Cortex of kidney (tissue), 1 donor: ENCODE measurements at places on chromosomes 3 and 15.

DNA sequence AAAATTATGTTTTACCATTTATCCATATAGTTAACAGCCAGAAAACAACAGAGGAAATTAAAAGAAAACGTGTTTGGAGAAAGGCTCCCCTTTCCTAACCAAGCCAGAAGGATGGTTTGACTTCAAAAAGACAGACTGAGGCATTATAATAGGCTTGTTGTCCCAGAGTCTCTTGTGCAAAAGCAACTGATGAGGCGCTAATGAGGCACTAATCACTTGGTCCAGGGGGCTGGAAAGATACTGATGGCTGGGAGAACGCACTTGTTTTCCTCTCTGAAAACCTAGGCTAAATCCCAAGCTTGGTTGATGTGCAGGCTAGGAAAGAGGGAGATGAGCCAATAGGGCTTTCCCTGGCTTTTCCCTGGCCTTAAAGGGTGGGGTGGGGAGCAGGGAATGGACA lies 389.6 kb downstream of the NTRK3 start:
- DNase-seq, result no peak

GRCh38 chr3:61571516-61572336 lies 10.4 kb downstream of the PTPRG start:
- DNase-seq, result no peak

DNA sequence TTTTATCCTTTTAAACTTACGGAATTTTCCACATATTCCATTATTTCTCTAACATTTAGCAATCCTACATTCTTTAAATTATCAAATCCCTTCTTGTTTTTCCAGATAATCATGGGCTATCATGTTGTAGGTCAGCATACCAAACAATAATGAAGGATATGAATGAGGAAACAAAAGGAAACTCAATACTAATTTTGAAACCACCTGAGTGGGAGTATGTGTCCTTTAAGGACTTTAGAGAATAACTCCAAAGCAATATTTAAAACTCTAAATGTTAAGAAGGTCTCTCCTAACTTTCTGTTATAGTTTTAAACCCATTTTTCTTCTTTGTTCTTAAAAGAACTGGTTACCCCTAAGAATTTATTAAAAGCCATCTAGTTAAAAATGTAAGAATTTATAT lies 43.0 kb downstream of the TP53BP1 start:
- no peak for DNase-seq

GRCh38 chr3:15458212-15458780 lies 30.9 kb downstream of the EAF1 start:
- no peak for DNase-seq

DNA sequence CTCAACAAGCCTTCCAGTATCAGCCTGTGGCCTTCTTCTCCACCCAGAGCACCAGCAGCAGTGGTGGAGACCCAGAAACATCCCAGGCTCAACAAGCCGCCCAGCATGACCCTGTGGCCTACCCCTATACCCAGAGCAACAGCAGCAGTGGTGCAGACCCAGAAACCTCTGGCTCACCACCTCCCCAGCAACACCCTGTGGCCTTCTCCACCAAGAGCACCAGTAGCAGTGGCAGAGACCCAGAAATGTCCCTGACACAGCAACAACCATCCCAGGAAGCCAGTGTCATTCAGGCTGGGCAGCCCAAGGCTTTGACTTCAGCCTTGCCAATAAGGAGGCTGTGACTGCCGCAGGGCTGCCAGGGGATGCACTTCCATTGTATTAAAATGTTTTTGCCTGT lies 16.3 kb upstream of the EMC3 start:
- DNase-seq, result no peak

DNA sequence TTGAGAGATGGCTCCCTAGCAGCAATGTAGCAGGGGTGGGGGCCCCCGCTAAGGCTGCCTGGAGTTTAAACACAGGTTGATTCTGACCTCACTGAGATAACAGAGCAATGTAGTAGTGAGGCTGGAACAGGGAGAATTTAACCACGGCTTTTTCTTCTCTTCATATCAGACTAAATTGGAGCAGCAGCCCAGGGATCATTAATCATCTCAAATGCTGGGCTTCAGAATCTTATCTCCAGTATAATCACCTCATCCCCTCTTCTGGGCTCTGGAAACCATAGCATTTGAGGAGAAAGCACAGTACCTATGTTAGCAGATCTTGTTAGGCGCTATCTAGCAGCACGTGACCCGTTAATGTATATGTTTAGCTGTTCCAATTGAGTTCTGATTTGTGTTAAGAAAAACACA lies 25.4 kb upstream of the DET1 start:
- DNase-seq, result no peak

DNA sequence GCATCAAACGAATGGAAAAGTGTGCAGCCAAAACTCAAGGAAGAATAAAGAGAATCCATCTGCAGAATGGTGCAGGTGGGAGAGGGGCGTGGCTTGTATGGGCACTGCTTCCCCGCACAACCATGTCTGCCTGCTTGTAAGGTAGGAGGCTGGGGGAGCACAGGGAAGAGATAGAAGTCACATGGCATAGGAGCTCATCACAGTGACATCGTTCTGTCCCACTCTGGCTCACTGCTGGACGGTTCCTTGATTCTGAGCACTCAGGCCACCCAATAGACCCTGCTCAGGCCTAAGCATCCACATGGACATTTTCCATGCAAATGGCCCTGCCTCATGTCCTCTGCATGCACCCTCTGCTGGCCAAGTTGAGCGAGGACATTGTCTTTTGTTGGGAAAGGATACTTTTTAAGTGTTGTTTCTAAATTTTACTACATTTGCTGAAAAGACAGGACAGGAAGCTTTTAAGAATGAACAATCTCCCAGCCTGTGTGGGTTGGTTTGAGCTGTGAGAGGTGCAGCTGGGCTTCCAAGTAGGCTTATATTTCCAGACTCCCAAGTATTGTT lies 3.1 kb downstream of the MYLK start:
- DNase-seq, result no peak

DNA sequence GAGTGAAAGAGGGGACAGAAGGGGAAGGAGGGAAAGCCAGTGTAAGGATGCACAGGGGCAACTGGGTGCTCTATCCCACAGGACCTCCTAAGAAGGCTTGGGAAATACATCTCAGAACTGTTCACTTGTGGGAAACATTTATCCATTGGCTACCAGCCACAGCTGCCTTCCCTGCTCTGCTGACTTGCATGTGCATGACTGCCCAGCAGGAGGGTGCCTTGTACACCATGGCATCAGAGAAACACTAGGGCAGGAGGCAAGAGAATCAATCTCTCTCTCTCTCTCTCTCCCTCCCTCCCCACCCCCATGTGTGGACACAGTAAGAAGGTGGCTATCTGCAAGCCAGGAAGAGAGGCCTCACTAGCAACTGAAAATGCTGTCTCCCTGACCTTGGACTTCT lies 62.9 kb upstream of the ZBTB38 start:
- no peak for DNase-seq

GRCh38 chr15:89501646-89502045 lies 5.3 kb upstream of the RHCG start:
- no peak for DNase-seq

DNA sequence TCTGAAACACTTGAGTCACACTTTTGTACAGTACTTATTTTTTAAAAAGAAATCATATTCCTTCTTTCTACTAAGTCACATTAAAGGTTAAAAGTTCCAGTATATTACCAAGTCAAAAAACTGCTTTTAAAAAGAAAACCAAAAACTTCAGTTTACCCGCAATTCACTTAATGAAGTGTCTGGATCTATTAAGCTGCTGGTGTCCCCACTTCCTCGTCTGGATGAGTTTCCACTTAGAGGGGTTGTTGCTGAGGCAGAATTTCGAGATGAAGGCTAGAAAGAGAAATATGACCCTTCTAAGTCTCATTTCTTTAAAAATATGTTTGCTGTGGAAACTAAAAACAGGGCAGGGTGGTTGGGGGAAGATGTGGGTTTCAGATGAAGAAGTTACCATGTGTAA lies 79.7 kb downstream of the LRRFIP2 start:
- no peak for DNase-seq

DNA sequence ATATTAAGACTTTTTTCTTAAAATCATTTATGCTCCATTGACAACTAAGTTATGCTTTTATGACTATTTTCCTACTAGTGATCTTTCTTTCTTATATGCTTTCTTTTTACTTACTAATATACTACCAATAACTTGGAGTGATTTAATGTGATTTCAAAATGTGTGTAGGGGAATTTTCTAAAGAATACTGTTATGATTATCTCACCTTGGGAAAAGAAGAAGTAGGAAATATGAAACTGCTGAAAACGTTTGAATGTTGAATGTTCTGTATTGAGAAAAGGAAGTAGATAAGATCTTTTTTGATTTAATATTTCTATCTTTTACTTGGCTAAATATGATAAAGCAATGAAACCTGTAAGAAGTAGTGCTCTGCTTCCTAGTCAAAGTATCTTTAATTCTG lies 7.8 kb upstream of the CD200R1 start:
- no peak for DNase-seq

GRCh38 chr3:122102191-122102935 lies 47.2 kb downstream of the CD86 start:
- DNase-seq, result no peak

- DNase-seq, result no peak
Measured at GRCh38 chr15:77371850-77372563, 47.9 kb downstream of the PEAK1 start.

- DNase-seq, result no peak
Measured at GRCh38 chr15:83739629-83740028, 85.7 kb downstream of the ADAMTSL3 start.

GRCh38 chr15:91593067-91593466 lies 260.4 kb upstream of the SLCO3A1 start:
- no peak for DNase-seq

DNA sequence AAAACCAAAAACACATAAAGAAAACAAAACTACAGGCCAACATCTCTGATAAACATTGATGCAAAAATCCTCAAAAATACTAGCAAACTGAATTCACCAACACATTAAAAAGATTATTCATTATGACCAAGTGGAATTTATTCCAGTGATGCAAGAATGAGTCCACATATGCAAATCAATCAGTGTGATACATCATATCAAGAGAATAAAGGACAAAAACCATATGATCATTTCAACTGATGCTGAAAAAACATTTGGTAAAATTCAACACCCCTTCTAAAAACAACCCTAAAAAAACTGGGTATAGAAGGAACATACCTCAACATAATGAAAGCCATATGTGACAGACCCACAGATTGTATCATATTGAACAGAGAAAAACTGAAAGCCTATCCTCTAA lies 265.6 kb upstream of the DCBLD2 start:
- no peak for DNase-seq

GRCh38 chr3:52001443-52001974 lies 5.8 kb upstream of the RPL29 start:
- no peak for DNase-seq

DNA sequence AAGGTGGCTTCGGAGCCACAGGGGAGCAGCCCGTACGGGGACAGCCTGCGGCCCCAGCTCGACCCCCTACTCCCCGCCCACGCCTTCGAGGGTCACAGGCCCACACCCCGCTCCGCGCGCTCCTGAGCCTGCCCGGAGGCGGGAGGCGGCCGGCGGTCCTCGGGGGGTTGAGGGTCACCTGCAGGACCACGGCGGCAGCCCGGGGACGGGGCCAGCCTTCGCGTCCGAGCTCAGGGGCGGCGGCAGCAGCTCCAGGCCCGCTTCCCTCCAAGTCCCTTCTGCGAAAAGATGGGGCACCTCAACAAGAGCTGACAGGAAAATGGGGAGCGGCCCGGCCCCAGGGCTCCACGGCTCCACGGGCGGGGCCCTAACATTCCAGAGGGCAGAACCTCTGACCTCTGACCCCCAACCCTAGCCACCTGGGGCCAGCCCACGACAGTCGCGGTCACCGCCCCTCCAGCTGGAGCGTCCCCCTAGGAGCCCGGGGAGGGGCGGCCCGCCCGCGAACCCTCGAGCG lies 428 bp downstream of the LYSMD4 start:
- no peak for DNase-seq

GRCh38 chr15:82080774-82081173 lies 35.0 kb upstream of the MEX3B start:
- DNase-seq, result no peak

DNA sequence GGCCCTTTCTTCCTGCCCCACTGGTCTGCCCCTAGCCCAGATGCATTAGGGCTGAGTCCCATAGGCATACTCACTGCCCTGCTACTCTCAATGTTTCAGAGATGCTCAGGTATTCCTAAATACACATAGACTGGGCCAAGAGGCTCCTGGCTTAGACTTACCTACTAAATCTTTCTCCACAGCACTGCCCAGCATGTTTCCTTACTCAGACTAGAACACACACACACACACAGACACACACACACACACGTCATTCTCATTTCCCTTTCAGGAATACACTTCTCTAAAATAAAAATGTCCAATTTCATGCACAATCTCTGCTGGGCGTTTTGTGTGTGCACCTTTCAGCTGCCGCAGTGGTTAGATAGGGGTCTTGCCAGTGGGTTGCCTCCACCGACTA lies 175.7 kb downstream of the FAM43A start:
- DNase-seq, result no peak

DNA sequence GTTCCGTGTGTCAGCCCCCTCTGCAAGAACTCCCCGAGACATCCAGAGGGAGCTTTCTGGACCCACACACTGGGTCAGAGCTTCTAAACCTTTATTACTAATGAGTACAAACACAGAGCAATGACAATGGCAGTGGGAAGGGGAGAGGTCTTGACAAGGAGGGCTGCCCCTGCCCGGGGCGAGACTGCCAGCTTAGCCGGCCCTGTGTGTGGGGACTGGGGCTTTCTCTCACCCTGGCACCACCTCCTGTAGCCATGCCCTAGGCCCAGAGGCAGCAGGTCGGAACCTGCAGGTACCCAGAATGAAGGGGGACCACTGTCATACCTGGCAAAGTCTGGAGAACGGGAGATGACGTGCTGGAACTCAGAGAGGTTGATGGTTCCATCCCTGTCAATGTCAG lies 3.1 kb downstream of the CIB1 start:
- DNase-seq, result no peak

- no peak for DNase-seq
Measured at GRCh38 chr3:174438501-174439145, 420.5 kb upstream of the NAALADL2 start.

DNA sequence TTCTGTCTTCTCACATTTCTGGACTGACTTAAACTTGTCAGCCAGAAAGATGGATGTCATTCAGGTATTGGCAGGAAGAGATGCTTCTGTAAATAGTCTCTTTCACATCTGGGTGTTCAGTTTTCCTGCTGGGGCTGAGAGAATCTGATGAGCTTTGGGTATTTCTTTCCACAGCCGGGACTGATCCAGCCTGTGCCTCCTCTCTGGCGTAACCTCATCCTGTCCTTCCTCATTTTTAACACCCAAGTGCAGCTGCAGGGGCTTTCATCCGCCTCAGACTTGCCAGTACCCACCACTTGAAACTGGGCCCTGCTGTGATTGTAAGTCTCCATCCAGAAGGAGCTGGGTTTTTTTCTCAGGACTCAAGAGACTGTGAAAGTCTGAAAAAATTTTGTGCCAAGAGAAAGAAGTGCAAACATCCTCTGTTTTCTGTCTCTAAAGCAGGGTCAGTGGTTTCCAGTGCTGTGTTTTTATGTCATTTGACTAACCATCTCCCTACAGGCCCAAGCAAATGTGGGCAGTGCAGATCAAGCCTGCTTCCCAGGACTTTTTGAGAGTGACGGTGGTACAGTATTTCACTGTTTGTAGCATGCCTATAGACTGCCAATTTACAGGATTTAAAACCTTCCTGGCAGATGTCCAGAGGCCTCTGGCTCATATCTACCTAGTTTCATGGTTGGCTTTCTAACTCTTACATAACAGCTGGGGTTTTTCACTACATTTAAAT lies 342.7 kb downstream of the PTPRG start:
- DNase-seq, result no peak

- no peak for DNase-seq
Measured at GRCh38 chr3:122961146-122961545, 66.4 kb downstream of the SEMA5B start.
